WTC11 (cell line): ENCODE measurements at places on chromosomes 16 and 17.
A peak's percentile ranks its signal among the peaks of the same experiment; 100 is the strongest.

GRCh38 chr17:39235555-39236449, 10.1 kb upstream of the STAC2 start:
- peak; percentile 79 for DNase-seq

- DNase-seq, result no peak
Measured at GRCh38 chr16:86798247-86799041, 220.1 kb downstream of the FOXL1 start.

DNA sequence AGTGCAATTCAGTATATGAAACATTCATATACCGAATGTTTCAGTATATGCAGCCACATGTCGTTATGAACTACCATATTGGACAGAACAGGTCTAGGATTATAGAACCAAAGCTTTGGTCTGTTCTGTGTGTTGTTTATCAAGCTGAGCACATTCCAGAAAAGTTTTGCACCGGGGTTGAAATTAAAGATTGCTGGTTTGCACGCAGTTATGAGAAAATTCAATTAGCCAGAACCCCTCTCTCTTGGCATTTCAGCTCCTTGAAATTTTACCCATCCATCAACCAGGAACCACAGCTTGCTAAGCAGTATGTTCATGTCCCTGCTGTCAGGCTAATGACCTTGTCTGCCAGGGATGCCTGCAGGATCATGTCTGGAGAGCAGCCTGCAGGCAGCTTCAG, 9.5 kb downstream of the KRT32 start:
- DNase-seq, result no peak

GRCh38 chr16:10178080-10178479, 4.1 kb downstream of the GRIN2A start:
- DNase-seq, result no peak

DNA sequence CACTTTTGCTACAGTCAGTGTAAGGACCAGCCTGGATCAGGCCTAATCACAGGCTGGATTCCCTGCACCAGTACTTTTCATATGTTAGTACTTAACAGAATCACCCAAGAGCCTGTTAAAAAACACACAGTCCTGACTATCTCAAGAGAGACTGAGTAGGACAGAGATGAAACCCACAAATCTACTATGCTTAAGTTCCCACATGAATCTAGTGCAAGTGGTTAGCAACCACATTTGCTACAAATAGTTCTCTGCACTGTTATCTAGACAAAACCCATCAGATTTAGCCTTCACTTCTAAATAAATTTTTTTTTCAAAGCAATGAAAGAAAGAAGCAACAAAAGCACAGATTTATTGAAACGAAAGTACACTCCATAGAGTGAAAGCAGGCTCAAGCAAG, 38.9 kb downstream of the SSH2 start:
- DNase-seq, result no peak

GRCh38 chr16:11389631-11390565, 44.6 kb downstream of the RMI2 start:
- DNase-seq, result no peak

DNA sequence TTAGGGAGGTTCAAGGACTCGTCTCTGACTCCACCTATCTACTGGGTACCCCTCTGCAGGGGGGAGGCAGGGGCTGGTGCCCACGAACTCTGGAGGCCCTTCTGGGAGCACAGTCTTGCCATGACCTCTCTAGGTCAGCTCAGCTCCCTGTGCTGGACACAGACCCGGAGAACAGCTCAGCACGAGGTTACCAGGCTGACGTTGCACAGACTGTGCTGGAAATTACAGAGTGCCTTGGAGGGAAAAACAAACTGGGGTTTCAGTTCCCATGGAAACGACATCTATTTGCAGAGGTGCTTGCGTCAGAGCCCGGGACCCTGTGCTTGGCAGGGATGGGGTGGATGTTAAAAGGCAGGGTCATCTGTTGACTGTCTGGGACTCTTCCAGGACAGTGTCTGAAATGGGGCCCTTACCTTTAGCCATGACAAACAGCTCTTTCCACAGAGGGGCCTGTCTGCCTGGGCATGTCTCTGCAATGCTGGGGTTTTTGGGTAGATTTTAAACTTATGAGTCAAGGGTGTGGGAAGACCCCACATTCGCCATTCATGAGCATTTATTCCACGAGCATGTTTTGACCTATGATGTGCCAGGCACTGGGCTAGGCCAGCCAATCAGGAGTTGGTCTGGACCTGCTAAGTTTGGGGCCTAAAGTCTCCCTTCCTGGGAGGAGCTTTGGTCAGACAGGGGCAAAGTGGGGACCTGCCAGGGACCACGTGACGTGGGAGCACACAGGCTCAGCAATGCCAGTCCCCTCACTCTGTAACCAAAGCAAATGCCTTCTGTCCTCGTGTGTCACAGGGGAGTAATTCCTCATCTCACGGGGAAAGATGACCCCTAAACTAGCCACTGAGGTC, 22.5 kb downstream of the CCR7 start:
- DNase-seq, result peak; percentile 7

- peak; percentile 31 for DNase-seq
Measured at GRCh38 chr17:51258756-51259563, 889 bp downstream of the MBTD1 start.

- no peak for DNase-seq
Measured at GRCh38 chr16:15564604-15565339, 78.2 kb downstream of the MARF1 start.

- DNase-seq, result no peak
Measured at GRCh38 chr16:91484-91883, 13.5 kb downstream of the MPG start.

DNA sequence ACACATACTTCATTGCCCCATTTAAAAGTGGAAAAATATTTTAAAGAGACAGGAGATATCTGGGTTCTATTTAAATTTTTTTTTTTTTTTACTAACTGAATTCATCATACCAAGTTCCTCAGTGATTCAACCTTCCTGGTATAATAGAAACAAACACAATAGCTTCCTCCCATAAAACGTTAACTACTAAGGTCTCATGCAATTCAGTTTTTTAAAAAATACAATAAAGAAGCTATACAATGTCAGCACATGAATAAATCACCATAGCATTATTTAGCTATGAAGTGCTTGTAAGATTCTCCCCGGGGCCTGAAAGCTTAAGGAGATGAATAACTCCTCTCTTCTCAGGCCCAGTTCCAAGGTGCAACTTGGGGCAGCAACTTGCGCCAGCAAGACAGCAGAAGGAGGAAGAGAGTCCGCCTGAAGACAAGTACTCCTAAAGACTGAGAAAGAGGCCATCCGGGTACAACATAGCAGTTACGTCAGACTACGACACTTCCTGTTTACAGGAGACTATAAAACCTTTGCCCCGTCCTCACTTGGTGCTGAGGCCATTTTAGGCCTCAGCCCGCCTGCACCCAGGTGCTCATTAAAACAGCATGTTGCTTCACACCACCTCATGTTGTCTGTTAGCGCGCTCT, 81.5 kb downstream of the MYO1D start:
- no peak for DNase-seq

- no peak for DNase-seq
Measured at GRCh38 chr17:68491381-68492231, 20.6 kb upstream of the PRKAR1A start.

GRCh38 chr17:47205419-47205963, 3.7 kb upstream of the MYL4 start:
- peak; percentile 26 for DNase-seq

DNA sequence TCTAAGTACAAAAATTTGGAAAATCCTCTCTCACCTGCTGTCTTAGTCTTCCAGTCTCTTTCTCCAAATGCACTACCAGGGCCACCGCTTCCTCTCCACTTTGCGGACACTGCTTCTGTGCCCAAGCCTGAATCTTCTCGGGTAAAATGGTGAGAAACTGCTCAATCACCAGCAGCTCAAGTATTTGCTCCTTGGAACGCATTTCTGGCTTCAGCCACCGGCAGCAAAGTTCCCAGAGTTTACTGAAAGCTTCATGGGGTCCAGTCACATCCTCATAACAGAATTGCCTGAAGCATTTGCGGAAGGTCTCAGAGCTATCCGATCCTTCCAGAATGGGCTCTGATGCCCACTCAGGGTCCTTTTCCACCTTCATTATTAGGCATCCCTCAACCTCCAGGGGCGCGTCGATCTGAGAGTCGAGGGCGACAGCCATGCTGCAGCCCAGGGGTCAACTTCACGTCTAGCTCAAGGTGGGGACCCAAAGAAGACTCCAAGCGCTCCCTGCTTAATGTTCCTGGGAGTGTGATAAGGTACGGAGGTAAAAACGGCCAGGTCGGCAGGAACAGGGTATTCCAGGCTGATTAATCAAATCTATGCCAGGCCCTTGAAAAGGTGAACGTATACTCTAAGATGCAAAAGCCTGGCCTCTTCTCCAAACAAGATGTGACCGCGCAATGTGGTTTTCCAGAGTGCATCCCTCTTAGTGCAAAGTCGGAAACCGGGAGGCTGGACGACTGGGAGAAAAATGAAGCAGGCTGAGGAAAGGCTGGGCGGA, 763 bp downstream of the ZKSCAN2 start:
- DNase-seq, result peak; percentile 31

- no peak for DNase-seq
Measured at GRCh38 chr17:58217766-58218165, 1.3 kb downstream of the MKS1 start.

DNA sequence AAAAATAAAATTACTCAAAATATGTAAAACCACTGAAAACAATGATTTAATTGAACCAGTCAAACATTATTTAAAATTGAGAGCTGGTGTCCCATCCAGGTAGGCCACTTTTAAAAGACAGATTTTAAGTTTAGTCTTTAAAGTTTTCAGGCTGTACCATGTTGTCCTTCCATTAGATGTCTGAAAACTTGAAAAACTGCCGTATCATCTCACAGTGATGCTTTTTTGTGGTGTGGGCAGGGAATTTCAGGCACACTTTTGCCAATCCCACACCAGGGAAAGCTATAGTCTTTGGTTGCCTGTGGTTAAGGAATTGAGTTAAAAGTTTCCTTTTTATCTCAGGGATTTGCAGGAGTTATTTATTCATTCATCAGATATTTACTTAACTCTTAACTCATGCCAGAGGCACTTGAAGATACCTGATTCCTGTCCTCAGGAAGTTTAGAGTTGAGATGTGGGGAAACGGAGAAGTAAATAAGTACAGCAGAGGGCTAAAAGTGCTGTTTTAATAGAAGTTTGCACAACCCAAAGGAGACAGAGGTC, 3.2 kb downstream of the SNTB2 start:
- no peak for DNase-seq

DNA sequence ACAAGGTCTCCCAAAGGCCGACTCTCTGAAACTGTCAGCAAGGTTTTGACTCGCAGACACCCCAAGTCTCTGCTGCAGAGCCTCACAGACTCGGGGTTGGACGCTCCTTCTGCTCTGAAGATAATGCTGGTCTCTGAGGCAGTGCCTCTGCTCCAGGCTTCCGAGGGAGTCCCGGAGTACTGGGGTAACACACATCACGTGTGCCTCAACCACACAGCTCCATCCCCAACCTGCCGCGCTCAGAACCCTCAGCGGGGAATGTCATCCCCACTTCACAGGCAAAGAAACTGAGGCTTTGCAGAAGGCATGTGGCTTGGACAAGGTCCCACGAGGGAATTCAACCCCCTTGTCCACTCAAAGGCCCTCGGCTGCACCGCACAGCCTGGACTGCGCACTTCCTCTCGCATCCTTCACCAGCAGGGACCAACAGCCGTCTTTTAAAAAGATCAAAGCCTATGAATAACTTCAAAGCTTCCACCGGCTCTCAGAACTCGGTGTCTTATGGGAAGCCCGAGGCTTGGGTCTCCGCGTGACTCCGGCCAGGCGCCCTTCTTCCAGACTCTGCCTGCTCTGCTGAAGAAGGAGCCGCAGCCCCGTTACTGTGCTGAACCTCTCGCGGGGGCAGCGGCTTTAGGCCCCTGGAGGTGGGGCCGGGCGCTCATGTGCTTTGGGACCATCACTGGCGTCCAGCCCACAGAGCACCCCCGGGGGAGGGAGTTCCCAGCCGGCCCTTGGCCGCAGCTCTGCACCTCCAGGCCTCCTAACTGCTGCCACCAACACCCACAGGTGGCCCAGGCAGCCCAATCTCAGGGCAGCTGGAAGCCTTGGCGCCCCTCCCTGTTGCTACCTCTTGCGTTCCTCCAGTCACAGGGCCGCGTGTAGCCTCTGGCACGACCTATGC, 2.2 kb downstream of the TMEM204 start:
- no peak for DNase-seq

- DNase-seq, result no peak
Measured at GRCh38 chr17:32567511-32567910, 80.7 kb downstream of the CDK5R1 start.

DNA sequence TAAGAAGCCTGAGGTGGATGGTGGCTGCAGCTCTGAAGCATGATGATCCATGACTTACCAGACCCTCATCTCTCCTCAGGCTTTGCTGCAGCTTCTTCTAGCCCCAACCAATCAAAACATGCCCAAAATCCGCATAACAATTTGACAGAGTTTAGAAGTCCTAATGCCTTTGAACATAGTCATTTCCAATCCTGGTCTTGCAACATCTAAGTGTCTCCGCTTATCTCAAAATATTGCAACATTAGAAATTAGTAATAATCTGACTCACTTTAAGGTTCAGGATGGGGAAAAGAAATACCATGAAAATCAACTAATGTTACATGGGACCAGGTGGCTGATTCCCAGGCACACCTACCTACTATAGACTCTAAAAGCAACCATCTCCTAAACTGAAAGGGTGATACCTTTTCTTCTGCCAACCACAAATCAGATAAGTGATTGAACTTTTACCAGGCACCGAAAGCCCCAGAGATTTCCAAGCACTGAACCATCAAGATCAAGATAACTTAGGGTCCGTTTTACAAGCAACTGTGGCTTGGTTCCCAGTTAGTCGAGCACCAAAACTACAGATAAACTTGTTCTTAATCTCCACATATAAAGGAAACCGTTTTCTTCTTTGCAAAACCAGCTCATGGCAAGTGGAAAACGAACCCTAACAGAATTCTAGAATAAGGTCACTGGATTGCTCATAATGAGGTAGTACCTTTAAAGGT, 14.0 kb downstream of the ERN1 start:
- DNase-seq, result no peak

DNA sequence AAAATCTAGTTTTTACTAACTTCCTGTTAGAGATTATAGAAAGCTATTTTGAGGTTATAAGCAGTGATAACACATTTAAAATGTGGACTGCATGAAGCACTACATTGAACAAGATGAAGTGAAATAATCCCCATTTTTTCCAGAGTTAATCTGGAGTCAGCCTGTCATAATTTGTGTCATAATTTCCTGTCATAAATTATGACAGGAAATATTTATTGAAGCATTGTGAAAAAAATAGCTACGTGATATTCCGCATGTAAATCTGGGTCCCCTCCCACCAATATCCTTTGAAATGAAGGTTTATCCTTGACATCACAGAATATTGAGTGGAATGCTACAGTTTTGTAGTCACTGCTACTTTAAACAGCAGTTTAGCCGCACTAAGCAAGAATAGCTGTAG, 40.1 kb downstream of the OMG start:
- no peak for DNase-seq

DNA sequence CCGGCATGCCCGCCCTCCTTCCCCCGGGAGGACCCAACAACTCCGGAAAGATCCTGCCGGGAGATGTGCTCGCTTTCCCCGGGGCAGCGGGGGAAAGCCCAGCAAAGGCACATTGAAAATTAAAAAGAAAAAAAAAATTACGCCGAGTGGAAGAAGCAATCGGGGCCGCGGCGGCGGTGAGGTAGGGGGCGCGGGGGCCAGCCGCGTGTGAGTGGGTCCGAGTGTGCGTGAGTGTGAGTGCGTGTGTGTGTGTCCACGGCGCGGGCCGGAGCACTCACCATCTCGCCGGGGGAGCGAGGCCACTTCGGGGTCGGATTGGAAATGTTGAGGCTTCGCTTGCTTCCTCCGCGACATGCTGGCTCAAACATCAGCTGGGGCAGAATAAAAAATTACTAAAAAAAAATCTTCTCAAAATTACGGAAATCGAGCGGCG, at the start of gene SALL1:
SALL1 (minus strand) TSS at position 383 of the 433 bp plus-strand sequence; CDS start at position 354, 29 bp downstream.
- DNase-seq, result no peak
